ENCODE measurements at places on chromosomes 5 and 9.

DNA sequence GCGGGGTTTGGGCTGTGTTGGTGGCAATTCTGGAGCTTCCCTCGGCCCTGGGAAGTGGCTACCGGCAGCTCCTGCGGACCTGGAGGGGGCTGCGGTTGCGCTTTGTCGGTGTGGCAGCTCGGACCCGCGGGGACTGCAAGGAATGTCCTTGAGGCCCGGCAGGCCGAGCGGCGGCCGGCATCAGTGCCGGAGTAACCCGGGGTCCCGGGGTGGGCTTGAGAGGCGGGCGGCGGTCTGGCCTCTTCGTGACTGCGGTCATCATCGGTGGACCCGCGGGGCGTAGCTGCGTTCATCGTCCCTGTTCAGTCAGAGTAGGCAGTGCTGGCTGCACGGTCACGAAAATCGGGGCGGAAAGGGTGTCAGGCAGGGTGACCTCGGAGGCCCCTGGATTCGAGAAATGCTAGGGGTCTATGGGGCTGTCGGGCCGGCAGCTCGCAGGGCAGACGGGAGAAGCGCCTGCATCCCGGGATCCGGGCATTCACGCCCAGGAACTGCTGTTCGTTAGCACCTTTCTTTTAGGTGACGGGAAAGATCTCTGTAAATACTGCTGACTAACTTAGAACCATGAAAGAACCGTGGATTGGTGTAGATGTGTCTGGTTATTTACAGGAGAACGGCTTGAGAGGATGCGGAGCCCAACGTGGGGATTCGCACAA lies 474 bp downstream of the HMGCR start:
- DNase-seq: peak; percentile 35

- no peak for DNase-seq
Observed at GRCh38 chr5:100780376-100780870, 122.7 kb downstream of the ST8SIA4 start.

DNA sequence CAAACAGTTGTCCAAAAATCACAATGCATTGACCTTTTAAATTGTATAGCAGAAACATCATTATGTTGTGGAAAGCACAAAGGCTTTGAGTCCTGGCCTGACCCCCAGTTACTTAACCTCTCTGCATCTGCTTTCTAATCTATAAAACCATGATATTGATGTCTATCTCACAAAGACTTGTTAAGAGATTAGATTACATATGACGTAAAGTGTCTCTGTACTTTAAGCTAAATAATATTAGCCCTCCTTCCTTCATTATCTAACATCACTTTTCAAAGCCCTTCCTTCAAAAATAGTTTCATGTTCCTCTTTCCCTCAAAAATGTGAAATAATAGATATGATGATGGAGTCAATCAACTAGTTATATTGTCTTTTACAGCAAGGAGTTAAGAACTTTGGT lies 3.4 kb downstream of the ADAMTS6 start:
- no peak for DNase-seq

- peak; percentile 54 for DNase-seq
Observed at GRCh38 chr9:112065806-112066606, 109.1 kb downstream of the SUSD1 start.

- no peak for DNase-seq
Observed at GRCh38 chr5:66810848-66811261, 214.7 kb downstream of the MAST4 start.

DNA sequence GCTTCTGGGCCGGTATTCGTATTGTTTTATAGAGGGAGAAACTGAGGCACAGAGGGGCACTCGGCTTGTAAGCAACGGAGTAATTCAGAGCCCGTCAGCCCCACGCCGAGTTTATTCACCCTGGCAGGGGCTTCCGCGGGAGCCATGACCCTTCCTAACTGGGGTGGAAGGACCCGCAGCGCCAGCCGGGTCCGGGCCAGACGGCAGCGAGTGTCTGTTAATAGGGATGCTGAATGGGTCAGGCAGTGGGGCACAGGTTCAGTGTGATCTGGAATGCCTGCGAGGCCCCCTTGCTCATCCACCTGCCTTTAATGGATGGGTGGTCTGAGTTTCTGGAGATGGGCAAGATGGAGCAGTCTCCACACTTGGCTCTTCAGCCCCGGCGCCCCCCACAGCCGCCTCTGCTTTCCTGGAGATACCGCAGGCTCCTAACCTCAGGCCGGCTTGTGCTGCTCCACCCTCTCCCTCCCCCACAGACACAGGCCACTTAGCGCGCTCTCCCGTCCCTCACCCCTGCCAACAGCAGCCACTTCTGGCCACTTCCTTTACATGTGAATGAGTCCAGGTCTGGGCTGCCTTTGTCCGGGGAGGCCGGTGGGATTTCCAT lies 147.1 kb downstream of the ERCC6L2 start:
- no peak for DNase-seq

Data from GM03348 (cell line).